ENCODE measurements at places on chromosomes 5 and 9. TPM values are rescaled to one million over a fixed set of nuclear protein-coding genes. Genes with fewer than 3 reads are reported as not detected.
A peak's percentile ranks its signal among the peaks of the same experiment; 100 is the strongest.

DNA sequence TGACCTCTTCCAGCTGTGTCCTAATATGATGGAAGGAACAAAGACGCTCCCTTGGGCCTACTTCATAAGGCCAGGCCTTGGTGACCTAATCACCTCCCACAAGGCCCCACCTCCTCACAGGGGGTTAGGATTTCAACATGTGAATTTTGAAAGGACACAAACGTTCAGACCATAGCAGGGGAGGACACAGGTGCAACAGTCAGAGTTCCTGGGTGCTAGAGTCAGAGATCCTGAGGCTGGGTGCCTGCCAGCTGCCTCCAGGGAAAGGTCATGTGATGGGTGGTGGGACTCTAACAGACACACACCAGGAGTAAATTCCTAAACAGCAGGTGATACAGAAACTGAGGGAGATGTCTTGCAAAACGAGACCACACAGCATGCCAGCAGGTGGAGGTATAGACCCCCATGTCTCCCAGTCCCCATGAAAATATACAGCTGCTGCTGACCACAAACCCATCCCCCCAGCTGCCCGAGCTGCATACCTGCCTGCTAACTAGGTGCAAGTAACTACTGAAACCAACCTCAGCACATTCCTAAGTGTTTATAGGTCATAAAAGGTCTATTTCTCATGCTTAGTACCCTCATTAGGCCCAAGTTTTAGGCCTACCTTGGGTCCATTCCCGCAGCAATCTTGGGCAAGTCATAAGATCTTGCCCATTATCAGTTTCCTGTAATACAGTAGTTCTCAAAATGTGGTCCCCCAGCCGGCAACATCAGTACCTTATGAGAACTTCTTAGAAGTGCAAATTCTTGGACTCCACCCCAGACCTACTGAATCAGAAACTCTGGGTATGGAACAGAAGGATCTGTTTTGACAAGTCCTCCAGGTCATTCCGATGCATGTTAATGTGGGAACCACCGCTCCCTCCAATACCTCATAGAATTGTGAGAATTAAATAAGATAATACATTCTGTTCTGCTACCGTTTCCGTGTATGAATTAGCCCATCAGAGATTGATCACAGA, 245.3 kb downstream of the ENC1 start:
- no peak overlapping the region for H3K27ac ChIP-seq
- H3K4me1 ChIP-seq: no peaks in the 10 kb centered on the region
- no peaks in the 10 kb centered on the region for H3K36me3 ChIP-seq
- DNase-seq: no peak
- H3K4me3 ChIP-seq: no peak overlapping the region

DNA sequence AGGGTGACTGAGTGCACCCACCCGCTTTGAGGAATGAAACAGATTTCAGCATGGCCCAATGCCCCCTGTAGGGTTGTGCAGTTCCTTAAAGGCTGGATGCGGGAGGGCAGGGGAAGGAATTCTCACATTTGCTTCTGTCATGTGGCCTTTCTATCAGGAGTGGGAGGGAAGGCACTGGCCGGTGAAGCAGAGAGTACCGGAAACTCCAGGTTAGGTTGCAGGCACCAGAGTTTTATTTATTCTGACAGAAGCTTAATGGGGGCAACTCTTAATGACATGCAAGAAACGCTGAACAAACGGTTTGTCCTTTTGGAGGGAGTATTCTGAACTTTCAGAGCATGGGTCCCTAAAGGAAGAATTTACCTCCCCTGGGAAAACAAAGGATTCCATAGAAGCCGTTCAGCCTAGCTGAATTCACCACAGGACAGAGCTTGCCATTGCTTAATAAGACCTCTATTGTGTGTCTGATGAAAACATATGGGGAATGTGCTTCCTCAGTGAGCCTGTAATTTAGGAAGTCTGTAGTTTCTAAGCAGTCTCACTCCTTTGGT, 44.1 kb upstream of the EQTN start:
- no peak for DNase-seq
- H3K4me3 ChIP-seq: no peak overlapping the region
- H3K4me1 ChIP-seq: no peaks in the 10 kb centered on the region
- no peaks in the 10 kb centered on the region for H3K36me3 ChIP-seq
- H3K27me3 ChIP-seq: no peaks in the 10 kb centered on the region

DNA sequence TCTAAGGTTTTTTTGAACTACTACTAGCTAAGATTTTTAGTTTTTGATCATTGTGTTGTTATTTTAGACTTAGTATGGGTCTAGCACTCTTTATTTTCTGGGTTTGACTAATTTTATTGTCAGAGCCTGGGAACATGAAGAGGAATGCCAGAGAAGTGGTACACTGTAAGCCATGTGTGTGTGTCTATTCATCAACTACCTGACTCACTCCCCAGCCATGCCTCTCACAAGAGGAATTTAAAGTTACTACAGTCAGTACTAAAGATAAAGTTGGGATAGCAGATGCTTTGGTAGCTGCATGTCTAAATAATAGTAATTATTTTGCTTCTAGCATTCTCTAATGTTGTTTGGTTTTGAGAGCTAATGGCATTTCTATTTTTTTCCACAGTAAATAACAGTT, 264.8 kb downstream of the CSNK1G3 start:
- no peak overlapping the region for H3K4me3 ChIP-seq
- H3K27ac ChIP-seq: no peak overlapping the region
- no peaks in the 10 kb centered on the region for H3K4me1 ChIP-seq
- no peaks in the 10 kb centered on the region for H3K27me3 ChIP-seq
- no peak for DNase-seq

Gene LCP2
- 304 TPM for total RNA-seq

DNA sequence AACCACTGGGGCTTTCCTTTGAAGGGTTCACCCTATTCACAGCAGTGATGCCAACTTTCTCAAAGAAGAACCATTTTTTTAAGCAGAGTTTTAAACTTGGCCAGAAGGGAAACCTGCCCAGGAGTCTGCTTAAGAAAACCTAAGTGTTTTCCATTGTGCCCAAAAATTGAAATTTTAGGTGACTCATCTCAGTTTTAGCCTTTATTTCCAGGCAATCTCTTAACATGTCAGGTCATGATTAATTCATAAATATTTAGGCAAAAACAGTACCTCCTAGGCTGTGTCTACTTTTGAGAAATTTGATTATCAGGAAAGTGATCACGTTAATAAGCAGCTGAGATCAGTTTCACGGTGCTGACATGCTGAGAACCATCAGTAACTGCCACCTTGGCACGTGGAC, 61.9 kb downstream of the TLE1 start:
- H3K4me3 ChIP-seq: no peak overlapping the region
- no peaks in the 10 kb centered on the region for H3K27me3 ChIP-seq
- H3K4me1 ChIP-seq: no peaks in the 10 kb centered on the region
- DNase-seq: no peak
- peaks cover 2% of the 10 kb centered on the region for H3K36me3 ChIP-seq

- H3K4me3 ChIP-seq: no peak overlapping the region
- H3K27me3 ChIP-seq: no peaks in the 10 kb centered on the region
- H3K36me3 ChIP-seq: no peaks in the 10 kb centered on the region
- DNase-seq: no peak
- peak overlapping the region; percentile 84 for H3K27ac ChIP-seq
- peaks cover 25% of the 10 kb centered on the region for H3K4me1 ChIP-seq
Observed at GRCh38 chr9:5440426-5440825, 2.7 kb upstream of the PLGRKT start.

GRCh38 chr5:145872486-145872885, 328 bp downstream of the GRXCR2 start:
- no peaks in the 10 kb centered on the region for H3K36me3 ChIP-seq
- H3K4me3 ChIP-seq: no peak overlapping the region
- no peak for DNase-seq
- no peaks in the 10 kb centered on the region for H3K4me1 ChIP-seq
- peaks cover 33% of the 10 kb centered on the region for H3K27me3 ChIP-seq
- no peak overlapping the region for H3K27ac ChIP-seq

Gene CDH6
- total RNA-seq: not detected

Gene FAM81B
- 3.6 TPM for total RNA-seq

DNA sequence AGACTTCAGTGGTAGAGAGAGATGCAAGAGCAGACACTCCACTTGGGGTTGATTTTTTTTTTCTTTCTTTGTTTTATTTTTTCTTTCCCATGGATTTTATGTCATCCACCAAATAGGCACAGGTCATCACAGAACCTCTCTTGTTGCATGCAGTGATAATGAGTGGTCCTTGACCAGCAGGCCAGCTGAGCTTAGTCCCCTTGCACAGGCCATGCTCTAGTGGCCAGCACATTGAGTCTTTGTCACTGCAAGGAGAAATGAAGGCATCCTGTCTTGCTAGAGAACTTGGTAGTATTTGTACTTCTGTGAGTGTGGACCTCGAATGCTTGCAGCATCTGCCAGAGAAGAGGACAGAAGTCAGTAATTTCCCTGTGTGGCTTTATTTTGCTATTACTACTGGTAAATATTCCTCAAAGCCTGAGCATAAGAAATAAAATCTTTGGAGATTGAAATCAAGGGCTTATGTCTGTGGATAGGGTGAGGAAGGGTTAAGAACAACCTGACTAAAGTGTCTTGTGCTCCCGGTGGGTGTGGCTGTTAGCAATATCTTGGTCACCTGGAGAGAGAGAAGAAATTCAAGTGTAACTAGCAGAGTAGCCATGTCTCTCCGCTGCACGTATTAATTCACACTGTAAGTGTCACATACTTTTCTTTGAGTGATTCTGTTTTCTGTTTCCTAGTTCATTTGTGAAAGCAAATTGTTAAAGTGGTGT, 45.3 kb upstream of the NCS1 start:
- H3K4me1 ChIP-seq: peaks cover 38% of the 10 kb centered on the region
- H3K27ac ChIP-seq: peak overlapping the region; percentile 100
- peak overlapping the region; percentile 45 for H3K4me3 ChIP-seq
- no peaks in the 10 kb centered on the region for H3K27me3 ChIP-seq

DNA sequence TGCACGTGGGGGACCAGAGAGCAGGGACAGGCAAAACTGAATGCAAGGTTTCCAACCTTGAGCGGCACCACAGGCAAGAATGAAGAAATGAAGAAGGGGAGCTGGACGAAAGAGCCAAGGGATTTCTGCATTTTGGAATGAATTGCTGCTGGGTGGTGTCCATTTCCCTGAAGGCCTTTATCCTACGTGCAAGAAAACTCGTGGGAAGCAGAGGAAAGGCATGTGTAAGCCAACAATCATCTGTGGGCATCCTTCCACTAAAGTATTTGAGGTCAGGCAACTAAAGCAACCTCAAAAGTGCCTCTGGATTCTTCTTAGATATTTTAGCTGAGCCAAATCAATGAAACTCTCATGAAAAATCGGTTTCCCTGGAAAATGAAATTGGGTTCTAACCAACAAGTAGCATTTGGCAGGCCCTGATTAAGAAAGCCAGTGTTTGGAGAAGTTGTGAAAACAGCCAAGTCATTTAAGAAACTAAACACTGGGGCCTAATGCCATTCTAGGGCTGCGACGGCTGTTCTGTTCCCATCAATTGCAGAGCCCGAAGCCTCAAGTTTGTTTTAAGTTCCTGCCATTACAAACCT, 4.7 kb upstream of the TGFBI start:
- H3K4me3 ChIP-seq: no peak overlapping the region
- no peak for DNase-seq
- H3K27ac ChIP-seq: no peak overlapping the region
- peaks cover 17% of the 10 kb centered on the region for H3K27me3 ChIP-seq
- H3K36me3 ChIP-seq: no peaks in the 10 kb centered on the region

- no peaks in the 10 kb centered on the region for H3K27me3 ChIP-seq
- H3K4me3 ChIP-seq: no peak overlapping the region
- no peaks in the 10 kb centered on the region for H3K36me3 ChIP-seq
- H3K4me1 ChIP-seq: no peaks in the 10 kb centered on the region
- DNase-seq: no peak
Observed at GRCh38 chr9:119095072-119095471, 274.2 kb downstream of the BRINP1 start.

Gene CXXC5
- total RNA-seq: 3.2 TPM

DNA sequence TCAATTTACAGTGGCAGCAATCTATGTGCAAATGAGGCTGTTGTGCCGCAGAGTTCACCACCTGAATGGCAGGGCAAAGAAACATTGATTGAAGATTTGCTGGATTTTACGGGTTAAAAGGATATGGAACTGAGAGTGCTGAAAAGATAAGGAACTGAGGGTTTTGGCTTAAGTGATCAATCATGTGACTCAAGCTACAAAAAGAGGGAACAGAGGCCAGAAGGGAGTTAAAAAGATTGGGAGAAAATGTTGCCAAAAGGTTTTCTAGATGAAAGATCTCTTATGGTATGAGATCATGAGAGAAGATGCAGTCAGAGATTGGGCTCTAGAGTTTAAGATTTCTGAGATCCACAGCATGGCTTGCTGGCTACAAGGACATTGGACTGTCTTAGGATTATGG, 7.9 kb upstream of the RIMOC1 start:
- H3K4me1 ChIP-seq: peaks cover 12% of the 10 kb centered on the region
- no peak overlapping the region for H3K27ac ChIP-seq
- H3K4me3 ChIP-seq: no peak overlapping the region
- peaks cover 35% of the 10 kb centered on the region for H3K27me3 ChIP-seq
- DNase-seq: no peak
- peaks cover 2% of the 10 kb centered on the region for H3K36me3 ChIP-seq

- H3K27ac ChIP-seq: no peak overlapping the region
- H3K36me3 ChIP-seq: no peaks in the 10 kb centered on the region
- H3K4me1 ChIP-seq: no peaks in the 10 kb centered on the region
- no peak overlapping the region for H3K4me3 ChIP-seq
Observed at GRCh38 chr5:37892586-37892985, 52.7 kb upstream of the GDNF start.

- no peak overlapping the region for H3K27ac ChIP-seq
- H3K36me3 ChIP-seq: peaks cover 12% of the 10 kb centered on the region
- H3K4me3 ChIP-seq: peak overlapping the region; percentile 63
- peaks cover 64% of the 10 kb centered on the region for H3K27me3 ChIP-seq
- no peak for DNase-seq
- peaks cover 24% of the 10 kb centered on the region for H3K4me1 ChIP-seq
Observed at GRCh38 chr5:83474991-83475390, 3.4 kb downstream of the VCAN start.

DNA sequence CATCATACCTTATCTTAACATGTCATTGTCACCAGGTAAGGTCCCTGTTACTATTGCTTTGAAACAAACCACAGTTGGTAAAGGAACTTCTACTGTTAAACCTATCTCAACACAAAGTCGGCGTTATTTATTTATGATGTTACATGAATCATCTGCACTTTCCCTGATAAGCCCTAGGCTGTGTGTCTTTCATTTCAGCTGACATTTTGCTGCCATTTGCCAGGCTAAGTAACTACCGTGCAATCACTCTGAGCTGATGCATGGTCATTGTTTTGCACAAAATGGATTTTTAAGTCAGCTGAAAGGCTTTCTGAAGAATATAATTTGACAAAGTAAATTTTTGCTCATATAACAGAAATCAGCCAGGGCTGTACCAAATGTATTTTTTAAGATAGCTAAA, 546.5 kb downstream of the ZNF608 start:
- H3K27me3 ChIP-seq: no peaks in the 10 kb centered on the region
- DNase-seq: no peak
- no peak overlapping the region for H3K27ac ChIP-seq

DNA sequence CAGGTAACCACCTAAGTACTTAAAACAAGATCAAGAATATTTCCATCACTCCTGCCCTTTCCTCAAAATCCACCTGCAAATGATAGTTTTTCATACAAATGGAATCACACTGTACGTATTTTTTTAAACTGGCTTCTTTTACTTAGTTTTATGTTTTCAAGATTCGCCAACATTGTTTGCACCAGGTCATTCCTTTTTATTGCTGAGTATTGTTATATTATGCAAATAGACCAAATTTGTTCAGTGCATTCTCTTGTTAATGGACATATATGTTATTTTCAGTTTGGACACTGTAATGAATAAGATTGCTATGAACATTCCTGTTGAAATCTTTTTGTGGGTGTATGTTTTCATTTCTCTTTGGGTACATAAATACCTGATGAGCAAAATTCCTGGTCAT, 8.3 kb upstream of the ANKRD31 start:
- H3K36me3 ChIP-seq: no peaks in the 10 kb centered on the region
- no peak for DNase-seq
- H3K27me3 ChIP-seq: peaks cover 12% of the 10 kb centered on the region
- no peak overlapping the region for H3K4me3 ChIP-seq
- no peaks in the 10 kb centered on the region for H3K4me1 ChIP-seq
